ENCODE measurements at places on chromosomes 7 and 10.

DNA sequence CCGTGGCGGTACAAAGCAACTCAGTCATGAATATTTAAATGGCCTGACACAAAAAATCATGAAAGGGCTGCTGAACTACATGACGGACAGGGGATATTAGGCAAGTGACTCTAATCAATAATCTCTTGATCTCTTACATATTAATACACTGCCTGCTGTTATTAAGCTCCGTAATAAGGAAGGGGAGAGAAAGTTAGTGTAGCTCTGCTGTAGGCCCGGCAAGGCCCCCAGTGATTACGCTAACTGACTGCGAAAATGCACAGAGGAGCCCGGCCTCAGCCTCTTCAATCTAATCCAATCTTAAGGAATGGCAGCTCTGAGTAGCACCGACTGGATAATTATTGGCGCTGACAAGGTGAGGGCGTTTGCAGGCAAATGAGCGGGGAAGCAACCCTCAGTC, 583.5 kb upstream of the MKI67 start:
- DNase-seq = no peak

DNA sequence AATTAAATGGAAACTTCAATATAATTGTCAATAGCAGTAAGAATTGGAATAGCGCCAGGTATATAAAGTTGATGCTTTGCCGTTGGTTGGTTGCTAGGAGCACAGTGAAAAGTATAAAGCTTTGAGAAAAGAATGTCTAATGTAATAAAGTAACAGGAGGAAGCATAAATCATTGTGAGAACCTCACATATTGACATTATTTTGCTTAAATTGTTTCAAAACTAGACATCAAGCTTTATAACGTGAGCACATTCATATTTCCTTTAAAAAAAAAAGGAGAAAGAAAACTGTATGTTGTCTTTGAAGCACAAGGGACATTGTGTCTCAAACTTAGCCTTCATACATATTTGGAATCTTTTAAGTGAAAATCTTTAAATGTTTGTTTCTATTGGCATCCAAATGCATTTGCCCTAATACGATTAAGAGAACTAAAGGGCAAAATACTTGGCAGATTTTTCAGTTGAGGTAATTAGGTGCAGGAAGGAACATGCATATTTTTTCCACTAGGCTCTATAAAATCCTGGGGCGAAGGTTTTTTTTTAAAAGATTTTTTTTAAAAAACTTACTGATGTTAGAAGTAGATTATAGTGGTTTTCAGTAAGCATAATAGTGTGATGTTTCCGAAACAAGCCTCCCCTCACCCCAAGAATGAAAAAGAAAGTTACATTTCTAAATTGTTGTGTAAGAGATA, 92.4 kb downstream of the ARID5B start:
- DNase-seq = no peak

- DNase-seq = no peak
These were observed 256.3 kb upstream of the CSTF2T start for GRCh38 chr10:51955696-51956095.

DNA sequence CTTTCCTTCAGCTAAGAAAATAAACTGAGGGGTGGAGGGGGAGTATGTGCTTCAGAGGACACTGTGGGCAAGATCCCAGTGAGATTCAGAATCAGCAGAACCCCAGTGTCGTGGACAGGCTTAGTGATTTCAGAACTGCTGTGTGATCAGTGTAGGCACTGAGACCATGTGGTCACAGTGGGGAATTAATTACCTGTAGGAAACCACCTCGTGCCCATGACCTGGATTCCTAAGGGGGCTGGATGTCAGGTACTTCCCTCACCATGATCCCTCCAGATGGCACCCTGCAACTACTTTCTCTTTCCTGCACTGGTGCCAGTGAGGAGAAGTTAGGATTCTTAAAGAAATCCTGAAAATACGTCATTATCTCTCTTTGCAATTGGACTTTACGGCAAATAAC, 64.4 kb downstream of the HBP1 start:
- DNase-seq = no peak

DNA sequence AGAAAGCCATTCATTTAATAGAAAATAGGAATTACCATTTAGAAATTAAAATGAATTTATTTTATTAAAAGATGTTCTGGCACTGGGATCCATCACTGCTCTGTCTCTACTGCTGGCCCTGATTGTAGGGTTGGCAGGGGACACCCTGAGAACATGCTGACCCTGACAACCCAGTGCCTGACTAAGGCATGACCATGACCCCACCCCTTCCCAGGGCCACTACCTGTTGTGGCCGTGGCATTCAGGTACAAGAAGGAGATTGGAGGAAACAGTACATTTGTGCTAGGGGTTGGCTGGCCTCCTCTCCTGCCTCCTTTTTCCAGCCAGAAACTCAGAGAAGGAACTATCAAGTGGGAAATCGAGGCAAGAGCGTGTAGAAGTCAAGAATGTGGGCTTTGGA, 197.0 kb upstream of the ZMIZ1 start:
- no peak for DNase-seq

DNA sequence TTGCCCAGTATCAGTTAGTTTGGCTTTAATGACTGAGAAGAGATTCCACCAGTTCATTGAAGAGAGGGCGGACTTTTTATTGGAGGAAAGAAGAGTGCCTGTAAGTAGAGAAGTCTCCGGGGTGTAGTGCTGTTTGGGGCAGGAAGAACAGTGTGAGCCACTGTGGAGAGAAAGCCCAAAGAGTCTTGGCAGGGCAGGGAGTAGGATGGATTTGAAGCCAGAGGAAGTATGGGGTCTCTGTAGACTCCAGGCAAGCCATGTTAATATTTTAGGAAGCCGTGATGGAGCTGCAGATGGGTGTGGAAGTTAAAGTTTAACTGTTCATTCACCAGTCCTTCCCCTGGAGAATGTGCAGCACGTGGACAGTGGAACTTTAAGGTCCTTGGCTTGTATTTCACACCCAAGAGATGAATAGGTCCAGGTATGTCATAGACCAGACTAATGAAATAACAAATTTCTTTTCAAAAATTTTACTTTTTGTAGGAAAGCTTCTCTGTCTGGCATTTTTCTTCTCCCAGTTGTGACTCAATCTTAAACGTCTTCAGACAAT, 54.1 kb downstream of the TCF7L2 start:
- no peak for DNase-seq

GRCh38 chr10:69472142-69472541, 20.9 kb downstream of the TSPAN15 start:
- no peak for DNase-seq

GRCh38 chr10:26698909-26699308, 1.4 kb downstream of the PDSS1 start:
- DNase-seq = no peak

GRCh38 chr7:116873619-116874018, 11.2 kb downstream of the CAPZA2 start:
- DNase-seq = no peak

GRCh38 chr7:12518920-12519681, 51.4 kb upstream of the SCIN start:
- DNase-seq = peak; percentile 27

GRCh38 chr10:30439931-30440330, 5.9 kb downstream of the MAP3K8 start:
- no peak for DNase-seq

DNA sequence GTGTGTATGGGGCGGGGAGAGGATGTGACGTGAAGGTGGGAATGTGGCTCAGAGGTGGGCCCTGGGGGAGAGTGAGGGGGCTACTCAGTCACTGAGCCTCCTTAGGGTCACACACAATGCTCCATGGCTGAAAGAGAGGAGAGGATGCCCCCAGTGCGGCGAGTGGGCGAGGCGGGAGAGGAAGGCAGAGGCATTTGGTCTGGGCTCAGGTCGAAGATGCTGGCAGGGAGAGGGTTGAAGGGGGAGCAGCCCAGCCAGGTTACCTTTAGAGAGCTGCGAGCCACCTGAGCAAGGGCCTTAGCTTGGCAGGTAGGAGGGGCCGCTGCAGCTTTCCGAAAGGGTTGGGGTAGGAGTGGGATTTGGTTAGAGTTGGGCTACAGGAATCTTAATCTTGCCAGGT, 4.7 kb upstream of the LOXL4 start:
- DNase-seq = no peak

DNA sequence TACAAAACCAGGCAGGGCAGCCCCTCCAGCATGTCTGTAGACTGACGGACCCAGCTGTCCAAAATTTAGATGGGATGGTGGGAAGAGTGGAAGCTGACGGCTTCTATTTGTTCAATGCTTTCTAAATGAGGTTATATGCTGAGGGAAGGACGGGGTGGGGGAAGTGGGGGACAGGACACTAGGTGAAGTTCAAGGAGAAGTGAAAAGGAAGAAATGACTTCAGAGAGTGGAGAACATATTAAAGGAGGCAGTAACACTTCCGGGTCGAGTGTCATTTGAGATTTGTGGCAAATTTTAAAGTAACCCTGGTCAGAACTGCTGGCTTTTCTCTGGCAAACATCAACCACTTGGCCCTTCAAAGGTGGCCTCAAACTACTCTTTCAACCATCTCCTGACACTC, 9.4 kb downstream of the PIP4K2A start:
- no peak for DNase-seq

DNA sequence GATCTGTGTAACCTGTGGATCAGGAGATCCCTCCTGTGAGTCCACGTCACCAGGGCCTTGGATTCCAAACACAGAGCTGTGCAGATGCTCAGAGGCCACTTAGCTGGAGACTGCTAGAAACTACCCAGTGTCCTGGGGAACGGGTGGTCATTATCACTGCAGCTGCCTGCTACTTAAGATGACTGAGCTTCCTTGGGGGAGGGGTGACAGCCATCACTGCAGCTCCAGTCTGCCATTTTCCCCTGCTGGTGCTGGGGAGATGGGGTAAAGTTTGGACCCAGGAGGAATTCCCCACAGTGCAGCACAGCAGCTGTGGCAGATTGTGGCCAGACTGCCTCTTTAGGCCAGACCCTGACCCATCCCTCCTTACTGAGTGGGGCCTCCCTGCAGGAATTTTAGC, 78.8 kb upstream of the VOPP1 start:
- no peak for DNase-seq

GRCh38 chr7:1152492-1152891, 7.5 kb downstream of the ZFAND2A start:
- DNase-seq = no peak

DNA sequence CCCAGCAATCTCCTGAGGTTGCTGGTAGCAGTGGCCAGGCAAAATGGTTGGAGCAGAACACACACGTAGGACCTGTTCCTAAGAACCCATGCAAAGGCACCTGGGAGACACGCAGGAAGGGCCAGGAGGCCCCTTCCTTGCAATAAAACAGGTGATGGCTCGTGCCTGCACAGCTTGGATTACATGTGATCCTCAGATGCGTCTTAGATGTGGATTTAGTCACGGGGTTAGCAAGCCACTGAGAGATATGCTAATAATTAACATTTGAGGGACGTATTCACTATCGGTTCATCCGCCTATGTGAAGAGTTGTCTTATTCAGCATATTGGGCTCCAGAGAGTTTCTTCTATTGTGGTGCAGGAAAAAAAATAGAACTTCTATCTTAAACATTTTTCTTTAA, 4.6 kb upstream of the RHEB start:
- DNase-seq = no peak

- DNase-seq = no peak
These were observed 1.5 kb downstream of the GIMAP1 start for GRCh38 chr7:150717814-150718420.

- DNase-seq = peak; percentile 81
These were observed 560.5 kb upstream of the GALNT17 start for GRCh38 chr7:70571403-70571934.

GRCh38 chr7:23268746-23269145, 22.2 kb downstream of the GPNMB start:
- DNase-seq = no peak

DNA sequence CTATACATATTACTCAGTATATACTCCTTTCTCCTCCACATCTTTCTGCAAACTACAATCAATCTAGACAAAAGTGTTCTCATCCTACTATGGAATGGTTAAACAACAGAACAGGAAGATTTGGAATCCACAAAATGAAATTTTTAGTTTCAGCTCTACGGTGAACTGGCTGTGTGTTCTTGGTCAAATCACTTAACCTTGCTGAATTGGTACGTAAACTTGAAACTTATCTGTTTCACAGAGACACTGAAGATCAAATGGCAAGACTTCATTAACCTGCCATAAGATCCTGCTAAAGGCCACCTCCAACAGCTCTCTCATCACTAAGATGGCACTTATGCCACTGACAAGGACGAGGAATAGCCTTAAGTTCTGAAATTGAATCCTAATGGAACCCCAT, 1.5 kb downstream of the NUDCD3 start:
- no peak for DNase-seq

DNA sequence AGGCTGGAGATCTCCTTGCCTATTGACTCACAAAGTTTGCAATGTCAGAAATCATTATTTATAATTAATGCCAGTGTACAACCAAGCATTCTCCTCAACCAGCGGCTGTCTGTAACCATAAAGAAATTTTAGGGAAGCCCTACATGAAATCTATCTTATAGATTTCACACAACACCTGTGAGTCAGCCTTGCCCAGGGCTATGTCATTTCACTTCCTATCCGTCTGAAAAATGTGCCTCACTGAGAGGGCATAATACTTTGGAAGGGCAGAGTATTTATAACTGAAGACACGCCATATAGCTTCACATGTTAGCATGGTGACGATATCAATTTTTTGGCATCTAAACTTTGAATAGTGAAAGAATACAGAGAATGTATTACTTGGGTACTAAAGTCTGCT, 296.6 kb upstream of the ETV1 start:
- DNase-seq = no peak

DNA sequence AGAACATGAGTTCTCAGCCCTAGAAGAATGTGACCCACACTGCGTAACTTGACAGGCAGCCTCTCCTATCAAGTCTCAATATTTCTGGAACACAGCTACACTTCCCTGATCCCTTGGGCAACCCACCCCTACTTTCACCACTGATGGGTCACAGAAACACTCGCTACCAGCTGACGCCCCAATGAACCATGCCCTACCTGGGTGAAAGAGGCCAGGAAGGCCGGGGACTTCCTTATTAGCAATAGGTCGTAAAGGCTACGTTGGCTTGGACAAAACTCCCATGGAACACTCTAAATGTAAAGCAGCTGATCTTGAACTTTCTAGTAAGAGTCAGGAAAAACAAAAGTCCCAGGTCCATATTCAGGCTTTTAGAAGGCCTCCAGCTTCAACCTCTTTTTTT, 202.3 kb upstream of the KCTD7 start:
- no peak for DNase-seq

GRCh38 chr7:92402920-92403759, 44.1 kb upstream of the GATAD1 start:
- no peak for DNase-seq

DNA sequence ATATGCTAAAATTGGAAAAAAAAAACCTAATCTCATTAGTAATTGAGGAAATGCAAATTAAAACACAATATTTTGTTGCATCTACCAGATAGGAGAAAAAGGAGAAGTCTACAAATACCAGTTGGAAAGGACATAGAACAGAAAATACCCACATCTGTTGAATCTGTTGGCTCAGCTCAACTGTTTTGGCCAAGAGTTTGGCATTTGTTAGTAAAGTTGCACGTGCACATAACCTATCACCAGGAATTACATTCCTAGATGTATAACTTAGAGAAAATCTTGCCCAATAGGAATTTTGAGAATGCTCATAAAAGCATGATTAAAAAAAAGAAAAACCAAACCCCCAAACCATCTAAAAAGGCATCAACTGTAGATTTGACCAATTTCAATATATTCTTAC, 282.1 kb upstream of the BMPER start:
- no peak for DNase-seq

- peak; percentile 66 for DNase-seq
These were observed 516.3 kb upstream of the MKI67 start for GRCh38 chr10:128642502-128642901.
